ENCODE measurements at places on chromosomes 3 and 15. TPM values are rescaled to one million over a fixed set of nuclear protein-coding genes. Genes with fewer than 3 reads are reported as not detected.

DNA sequence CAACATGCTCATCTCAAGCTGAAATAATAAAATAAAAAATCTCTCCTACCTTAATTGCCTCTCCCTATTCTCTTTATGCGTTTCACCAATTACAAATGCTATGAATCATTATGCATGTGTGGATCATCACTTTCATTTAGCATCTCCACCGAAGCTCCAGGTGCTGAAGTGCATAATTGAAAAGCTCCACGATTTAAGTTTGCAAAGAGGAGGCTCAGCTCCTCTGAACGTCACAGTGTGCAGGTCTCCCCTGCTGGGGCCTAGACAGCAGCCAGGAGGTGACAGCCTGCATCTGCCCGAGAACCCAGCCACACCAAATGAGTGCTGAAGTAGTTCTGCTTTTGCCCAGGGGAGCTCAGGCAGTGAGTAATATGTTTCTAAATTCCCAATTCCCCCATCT is 60.5 kb upstream of the GLCE start:
- no peaks in the 10 kb centered on the region for H3K27me3 ChIP-seq
- no peak overlapping the region for H3K4me3 ChIP-seq

DNA sequence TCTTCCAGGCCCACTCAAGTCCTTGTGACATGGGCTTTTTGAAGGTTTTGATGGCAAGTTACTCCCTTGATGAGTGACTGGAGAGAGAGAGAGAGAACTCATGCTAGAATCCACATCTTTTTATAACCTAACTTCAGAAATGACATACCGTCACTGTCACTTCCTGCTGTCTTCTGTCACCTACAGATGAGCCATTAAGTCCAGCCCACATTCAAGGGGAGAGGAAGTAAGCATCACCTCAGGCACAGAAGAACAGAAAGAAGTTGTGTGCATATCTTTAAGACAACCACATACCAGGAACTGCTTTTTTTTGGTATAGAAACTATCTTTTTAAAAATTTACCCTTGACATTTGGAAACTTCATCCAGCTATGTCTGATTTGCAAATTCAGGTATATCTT is 16.6 kb upstream of the TXNRD3 start:
- H3K27ac ChIP-seq: no peak overlapping the region
- no peaks in the 10 kb centered on the region for H3K36me3 ChIP-seq
- H3K4me3 ChIP-seq: no peak overlapping the region

GRCh38 chr3:58084166-58084565 is 75.9 kb downstream of the FLNB start:
- H3K27ac ChIP-seq: no peak overlapping the region
- H3K4me3 ChIP-seq: no peak overlapping the region
- peaks cover 47% of the 10 kb centered on the region for H3K4me1 ChIP-seq
- H3K36me3 ChIP-seq: no peaks in the 10 kb centered on the region
- DNase-seq: no peak

DNA sequence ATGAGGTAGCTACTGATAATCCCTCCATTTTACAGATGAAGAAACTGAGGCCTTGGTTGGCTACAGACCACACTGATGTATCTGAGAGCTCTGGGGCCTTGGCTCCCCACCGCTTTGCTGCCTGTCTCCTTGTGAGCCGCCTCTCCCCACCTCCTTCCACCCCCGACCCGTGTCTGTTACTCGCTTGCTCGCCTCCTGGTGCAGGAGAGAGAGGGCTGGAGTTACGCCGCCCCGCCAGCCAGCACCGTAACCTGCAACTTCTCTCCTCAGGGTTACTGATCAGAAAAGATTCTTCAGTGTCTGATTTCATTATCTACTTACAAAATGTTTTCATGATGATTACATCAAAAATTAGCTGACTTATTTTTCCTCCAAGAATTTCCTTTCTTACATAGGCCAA is 34.1 kb downstream of the TM2D3 start:
- peaks cover 8% of the 10 kb centered on the region for H3K4me1 ChIP-seq
- H3K27me3 ChIP-seq: no peaks in the 10 kb centered on the region
- H3K36me3 ChIP-seq: no peaks in the 10 kb centered on the region
- H3K4me3 ChIP-seq: no peak overlapping the region

- DNase-seq: no peak
- H3K27ac ChIP-seq: no peak overlapping the region
- H3K4me1 ChIP-seq: peaks cover 38% of the 10 kb centered on the region
- H3K4me3 ChIP-seq: no peak overlapping the region
Measured at GRCh38 chr3:48896936-48897335, 1.7 kb downstream of the SLC25A20 start.

DNA sequence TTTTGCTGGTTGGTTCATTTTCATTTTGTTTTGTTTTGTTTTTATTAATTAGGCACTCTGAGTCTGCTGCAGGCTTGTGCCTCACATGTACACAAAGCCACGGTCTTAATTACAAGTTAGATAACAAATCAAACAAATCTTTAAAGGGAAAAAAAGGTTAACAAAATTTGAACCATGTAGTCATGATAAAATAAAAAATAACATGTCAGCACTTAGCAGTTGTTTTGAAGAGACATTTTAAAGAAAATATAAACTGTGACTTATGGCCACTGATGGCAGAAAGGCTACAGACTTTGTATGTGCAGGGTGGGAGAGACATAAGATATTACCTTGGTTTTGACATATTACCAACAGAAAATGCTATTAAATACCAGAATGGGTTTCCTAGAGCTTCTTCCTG is 1035.4 kb downstream of the TUSC7 start:
- no peak for DNase-seq
- H3K4me3 ChIP-seq: no peak overlapping the region
- H3K36me3 ChIP-seq: no peaks in the 10 kb centered on the region
- H3K4me1 ChIP-seq: no peaks in the 10 kb centered on the region
- H3K27me3 ChIP-seq: no peaks in the 10 kb centered on the region

TJP1 gene
- not detected for total RNA-seq

ETFA gene
- 178 TPM for total RNA-seq

AGBL1 gene
- not detected for total RNA-seq
